CD8-positive, alpha-beta memory T cell (primary cell): ENCODE measurements at places on chromosomes 6 and 20. TPM values are rescaled to one million over a fixed set of nuclear protein-coding genes. Genes with fewer than 3 reads are reported as not detected.

The HAO1 gene
- total RNA-seq, result not detected

The GPR6 gene
- not detected for total RNA-seq

GRCh38 chr6:98747960-98748359 lies 86.4 kb upstream of the POU3F2 start:
- no peaks in the 10 kb centered on the region for H3K4me1 ChIP-seq
- no peak for DNase-seq
- no peaks in the 10 kb centered on the region for H3K27me3 ChIP-seq
- H3K36me3 ChIP-seq, result no peaks in the 10 kb centered on the region
- H3K4me3 ChIP-seq, result no peak overlapping the region

DNA sequence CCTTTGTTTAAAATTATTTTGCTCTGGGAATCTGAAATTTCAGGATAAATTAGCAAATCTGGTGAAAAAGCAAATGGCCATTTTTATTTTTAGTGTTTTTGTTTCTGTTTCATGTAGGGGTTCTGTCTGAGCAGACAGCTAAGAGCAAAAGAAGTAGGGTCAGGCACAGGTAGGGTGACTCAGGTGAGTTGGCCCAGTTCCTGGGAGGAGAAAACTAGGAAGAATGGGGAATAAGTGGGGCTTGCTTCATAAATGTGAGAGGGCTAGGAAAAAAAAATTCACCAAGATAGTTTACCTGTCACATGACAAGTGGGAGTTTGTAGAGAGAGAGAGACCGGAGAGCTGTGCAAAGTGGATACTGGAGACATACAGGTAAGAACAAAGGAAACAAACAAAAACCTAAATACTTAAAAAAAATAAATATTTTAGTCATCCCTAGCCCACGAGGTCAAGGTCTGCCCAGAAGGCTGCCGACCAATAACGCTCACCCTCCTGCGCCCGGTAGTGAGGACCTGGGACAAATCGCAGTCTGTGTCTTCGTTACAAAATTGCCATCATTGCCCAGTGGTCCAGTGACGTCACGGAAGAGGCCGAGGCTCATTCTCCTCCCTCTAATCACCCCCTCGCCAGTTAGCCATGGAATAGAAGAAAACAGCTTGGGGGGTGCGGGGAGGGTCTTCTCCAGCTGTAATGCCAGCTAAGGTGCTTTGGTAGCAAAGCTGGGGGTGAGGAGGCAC lies 2.3 kb downstream of the THBD start:
- H3K4me1 ChIP-seq, result no peaks in the 10 kb centered on the region
- DNase-seq, result no peak
- H3K27me3 ChIP-seq, result no peaks in the 10 kb centered on the region
- H3K4me3 ChIP-seq, result no peak overlapping the region

DNA sequence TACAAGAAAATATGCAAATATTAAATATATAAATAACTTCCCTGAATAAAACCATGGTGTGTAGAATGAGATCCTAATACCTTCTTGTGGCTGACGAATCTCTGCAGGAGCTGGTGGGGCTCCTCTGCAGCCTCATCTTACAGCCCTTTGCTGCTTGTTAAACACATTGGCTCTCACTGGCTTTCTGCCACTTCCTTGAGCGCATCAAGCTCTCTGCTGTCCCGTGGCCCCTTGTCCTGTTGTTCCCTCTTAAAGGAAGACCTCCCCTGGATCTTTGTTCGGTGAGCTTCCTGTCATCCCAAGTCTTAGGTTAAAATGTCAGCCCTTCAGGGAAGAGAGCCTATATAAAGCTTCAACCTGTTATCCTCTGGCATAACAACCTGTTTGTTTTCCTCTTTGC lies 519.6 kb downstream of the DOK5 start:
- no peaks in the 10 kb centered on the region for H3K36me3 ChIP-seq
- H3K4me3 ChIP-seq, result no peak overlapping the region
- H3K4me1 ChIP-seq, result no peaks in the 10 kb centered on the region
- DNase-seq, result no peak
- no peak overlapping the region for H3K27ac ChIP-seq

DNA sequence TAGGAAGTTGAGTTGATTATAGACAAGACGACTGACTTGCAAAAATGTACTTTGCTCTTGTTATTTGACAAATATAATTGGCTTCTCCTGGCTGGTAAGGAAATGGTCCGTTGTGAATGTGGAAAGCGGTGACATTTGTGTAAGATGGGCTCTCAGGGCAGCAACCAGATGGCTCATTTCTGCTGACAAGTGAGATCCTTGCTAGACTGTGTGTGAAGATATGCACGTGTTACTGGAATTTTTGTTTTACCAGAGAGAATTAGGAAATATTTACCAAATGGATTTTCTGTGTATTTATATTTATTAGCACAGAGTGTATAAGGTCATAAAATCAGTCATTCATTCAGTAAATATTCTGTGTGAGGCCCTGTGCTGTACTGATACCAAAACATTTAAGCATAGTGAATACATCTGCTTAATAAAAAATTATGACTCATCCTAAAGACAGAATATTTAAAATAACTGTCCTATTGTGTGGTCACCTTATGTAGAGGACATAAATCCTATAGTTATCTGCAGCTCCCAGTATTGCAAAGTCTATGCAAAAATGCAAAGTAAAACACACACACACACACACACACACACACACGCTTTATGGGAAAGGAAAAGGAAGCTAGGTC lies 109.9 kb upstream of the ASF1A start:
- H3K4me3 ChIP-seq, result no peak overlapping the region
- no peak for DNase-seq
- H3K27me3 ChIP-seq, result no peaks in the 10 kb centered on the region
- H3K27ac ChIP-seq, result no peak overlapping the region
- H3K36me3 ChIP-seq, result no peaks in the 10 kb centered on the region

DNA sequence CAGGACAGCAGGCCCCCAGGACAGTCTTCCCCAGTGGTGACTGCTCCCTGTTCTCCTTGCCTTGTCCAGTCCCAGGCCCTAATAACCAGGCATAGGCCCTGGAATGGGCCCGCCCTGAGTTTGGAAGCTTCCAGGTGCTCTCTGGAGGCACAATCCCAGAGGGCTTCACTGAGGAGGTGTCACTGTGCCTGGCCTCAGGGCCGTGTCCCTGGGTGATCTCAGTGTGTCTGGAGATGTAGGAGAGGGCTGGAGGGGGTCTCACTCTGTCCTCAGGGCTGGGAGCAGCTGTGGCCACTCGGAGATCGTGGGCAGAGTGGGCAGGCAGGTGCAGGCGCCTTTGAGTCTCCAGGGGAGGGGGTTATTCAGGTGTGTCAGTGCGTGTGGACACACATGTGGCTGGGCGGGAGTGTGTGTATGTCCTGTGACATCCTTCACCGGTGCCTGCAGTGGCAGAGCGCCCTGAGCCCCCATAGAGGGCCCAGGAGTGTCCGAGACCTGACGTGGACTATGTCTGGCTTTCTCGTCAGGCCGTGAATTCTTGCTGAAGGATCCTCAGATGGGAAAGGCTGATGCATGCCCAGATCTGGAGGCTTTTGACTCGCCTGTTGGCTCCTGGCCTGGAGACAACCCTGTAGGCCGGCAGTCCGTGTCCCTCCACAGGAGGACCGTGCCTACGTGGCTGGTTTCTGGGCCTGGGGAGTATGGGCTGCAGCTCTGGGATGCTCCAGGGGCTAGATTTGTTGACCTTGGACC lies 5.5 kb upstream of the NPBWR2 start:
- H3K27ac ChIP-seq, result no peak overlapping the region
- no peaks in the 10 kb centered on the region for H3K36me3 ChIP-seq
- no peak for DNase-seq

DNA sequence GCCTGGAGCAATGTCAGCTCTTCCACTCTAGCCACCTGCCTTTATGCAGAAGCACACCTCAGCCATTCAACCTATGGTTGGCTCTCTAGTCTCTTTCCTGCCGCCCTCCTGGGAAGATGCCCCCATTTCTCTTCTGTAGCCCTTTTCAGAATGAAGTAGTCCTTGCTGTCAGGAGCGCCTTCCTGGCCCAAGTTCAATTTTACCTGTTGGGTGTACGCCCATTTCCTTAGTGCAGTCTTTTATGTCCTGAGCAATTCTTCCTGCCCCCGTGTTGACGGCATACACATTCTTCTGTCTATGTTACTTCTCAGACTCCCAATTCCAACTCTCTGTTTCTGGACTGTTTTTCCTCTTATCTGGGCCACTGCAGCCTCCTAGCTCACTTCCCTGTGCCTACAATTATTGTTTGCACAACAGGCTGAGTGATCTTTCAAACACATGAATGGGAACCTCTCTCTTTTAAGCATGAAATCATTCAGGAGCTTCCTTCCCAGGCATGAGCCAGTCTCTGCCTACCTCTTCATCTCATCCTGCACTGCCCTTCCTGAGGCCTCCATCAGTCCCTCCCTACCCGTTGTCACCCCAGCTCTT lies 389.2 kb downstream of the CD83 start:
- no peak for DNase-seq

DNA sequence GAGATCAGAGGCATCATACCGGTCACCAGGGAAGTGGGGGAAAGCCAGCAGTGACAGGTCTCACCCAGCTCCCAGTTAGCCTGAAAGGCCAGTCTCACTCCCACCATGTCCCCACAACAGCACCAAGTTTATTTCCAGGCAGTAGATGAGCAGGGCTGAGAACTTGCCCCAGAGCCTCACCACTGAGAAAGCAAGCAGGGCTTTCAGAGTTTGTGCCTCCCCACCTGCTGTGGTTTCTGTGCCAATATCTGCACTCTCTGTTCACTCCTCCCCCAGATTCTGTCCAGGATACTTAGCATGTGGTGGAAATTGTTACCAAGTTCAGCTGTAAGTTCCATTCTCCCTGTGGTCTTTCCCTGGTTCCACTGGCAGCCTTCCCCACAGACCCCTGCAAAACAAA lies 255.0 kb upstream of the HTR1E start:
- H3K36me3 ChIP-seq, result no peaks in the 10 kb centered on the region
- H3K27me3 ChIP-seq, result no peaks in the 10 kb centered on the region
- no peaks in the 10 kb centered on the region for H3K4me1 ChIP-seq
